ENCODE measurements at places on chromosomes 6 and 20. TPM values are rescaled to one million over a fixed set of nuclear protein-coding genes. Genes with fewer than 3 reads are reported as not detected.

GRCh38 chr6:30152016-30152673, 8.9 kb downstream of the TRIM10 start:
- peaks cover 23% of the 10 kb centered on the region for H3K4me1 ChIP-seq
- no peak for DNase-seq
- no peaks in the 10 kb centered on the region for H3K27me3 ChIP-seq
- H3K27ac ChIP-seq: no peak overlapping the region
- H3K4me3 ChIP-seq: no peak overlapping the region

DNA sequence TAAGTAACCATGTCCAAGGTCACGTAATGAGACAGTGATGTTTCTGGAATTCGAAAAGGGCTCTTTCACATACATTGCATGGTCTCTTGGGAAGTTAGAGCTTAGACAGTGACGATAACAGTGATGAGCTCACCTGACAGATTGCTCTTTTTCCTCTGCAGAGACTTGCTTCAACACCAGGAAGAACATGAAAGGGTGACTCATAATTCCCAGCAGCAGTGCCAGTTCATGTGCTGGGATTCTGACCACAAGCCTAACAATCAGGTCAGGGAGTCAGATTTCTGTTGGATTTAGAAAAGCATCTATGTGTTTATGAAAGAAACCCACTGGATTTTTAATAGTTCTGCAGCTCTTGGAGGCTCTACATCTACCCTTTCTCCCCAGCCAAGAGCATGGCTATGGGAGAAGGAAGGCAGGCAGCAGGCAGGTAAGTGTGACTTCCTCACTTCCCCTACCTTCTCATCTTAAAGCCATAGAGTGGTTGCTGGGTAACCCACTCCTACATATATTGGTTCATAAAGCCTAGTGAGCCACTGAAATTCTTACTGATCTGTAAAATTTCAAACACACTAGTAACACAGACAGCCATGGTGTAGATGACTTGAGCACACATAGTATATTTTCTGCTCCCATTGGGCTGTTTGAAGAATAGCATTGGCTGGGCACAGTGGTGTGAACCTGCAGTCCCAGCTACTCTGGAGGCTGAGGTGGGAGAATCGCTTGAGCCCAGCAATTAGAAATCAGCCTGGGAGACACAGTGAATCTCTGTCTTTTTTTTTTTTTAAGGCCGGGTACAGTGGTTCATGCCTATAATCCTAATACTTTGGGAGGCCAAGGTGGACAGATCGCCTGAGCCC, 44.4 kb upstream of the LOC128125822 start:
- H3K27me3 ChIP-seq: no peaks in the 10 kb centered on the region
- peaks cover 2% of the 10 kb centered on the region for H3K36me3 ChIP-seq
- DNase-seq: no peak

DNA sequence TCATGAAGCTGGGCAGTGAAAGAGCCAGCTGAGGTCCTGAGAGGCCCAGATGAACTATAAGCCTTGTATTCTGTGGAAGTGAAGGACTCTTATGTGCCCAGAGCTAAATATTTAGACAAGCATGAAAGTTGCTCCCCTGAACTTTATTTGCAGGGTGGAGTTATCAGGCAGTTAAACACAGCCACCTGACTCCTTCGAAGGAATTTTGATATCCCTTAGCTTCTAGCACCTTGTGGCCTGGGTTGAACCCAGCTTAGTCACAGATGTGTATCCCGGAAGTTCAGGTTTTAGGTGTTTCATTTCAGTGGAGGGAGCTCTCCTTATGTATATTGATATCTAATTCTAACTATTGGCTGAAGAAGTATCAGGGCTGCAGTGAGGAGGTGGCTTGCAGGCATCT, 20.4 kb downstream of the NR2E1 start:
- H3K4me1 ChIP-seq: no peaks in the 10 kb centered on the region
- H3K27ac ChIP-seq: no peak overlapping the region
- DNase-seq: no peak
- H3K36me3 ChIP-seq: no peaks in the 10 kb centered on the region
- H3K4me3 ChIP-seq: no peak overlapping the region

- no peak overlapping the region for H3K27ac ChIP-seq
- H3K4me3 ChIP-seq: no peak overlapping the region
- no peak for DNase-seq
These were observed 73.5 kb downstream of the FYN start for GRCh38 chr6:111799576-111800258.

DNA sequence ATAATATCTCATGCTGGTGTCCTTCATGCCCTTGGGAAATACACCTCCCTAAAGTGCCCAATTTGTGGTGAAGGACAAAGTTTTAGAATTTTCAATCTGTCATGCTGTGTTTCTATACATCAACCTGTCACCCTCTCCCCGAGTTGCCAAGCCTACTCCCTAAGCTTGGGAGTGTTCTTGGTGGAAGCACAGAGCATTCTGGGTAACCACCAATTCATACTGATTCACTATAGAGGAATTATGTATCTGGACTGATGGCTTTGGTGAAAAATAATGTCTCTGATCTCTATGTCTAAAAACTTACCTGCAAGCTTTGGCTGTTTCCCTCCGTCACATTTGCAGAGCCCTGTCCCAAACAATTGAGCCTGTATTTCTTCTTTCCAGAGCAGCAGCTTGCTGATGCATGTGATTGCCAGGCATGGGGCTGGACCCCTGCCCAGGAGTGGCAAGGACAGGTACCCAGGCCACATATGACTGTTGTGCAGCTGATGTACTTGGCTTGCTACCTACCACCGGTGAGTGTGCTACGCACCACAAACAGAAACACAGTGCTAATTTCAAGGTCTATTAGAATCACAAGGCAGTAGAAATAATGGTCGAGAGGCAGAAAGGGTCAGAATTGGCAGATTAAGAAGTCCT, 202.8 kb upstream of the CITED2 start:
- no peak overlapping the region for H3K27ac ChIP-seq
- H3K36me3 ChIP-seq: no peaks in the 10 kb centered on the region
- no peak overlapping the region for H3K4me3 ChIP-seq
- H3K27me3 ChIP-seq: no peaks in the 10 kb centered on the region
- H3K4me1 ChIP-seq: no peaks in the 10 kb centered on the region

DNA sequence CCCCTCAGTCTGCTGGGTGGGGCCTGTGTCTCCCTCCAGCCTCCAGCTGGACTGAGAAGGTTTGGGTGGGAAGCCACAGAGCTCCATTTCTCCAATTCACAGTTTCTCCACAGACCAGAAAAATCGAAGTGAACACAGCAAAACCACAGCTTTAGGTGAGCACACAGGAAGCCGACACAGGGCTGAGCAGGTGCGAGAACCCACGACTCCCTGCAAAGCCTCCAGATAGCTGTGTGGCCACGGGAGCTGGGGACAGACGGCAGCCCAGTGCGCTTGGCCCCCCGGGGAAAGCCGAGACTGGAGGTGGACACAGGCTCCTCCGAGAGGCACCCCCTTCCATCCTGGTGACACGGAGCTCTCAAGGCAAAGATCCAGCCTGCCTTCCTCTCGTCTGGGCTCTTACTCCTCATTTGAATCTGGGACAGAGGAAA, 29.0 kb upstream of the MPC1 start:
- DNase-seq: no peak
- no peaks in the 10 kb centered on the region for H3K36me3 ChIP-seq
- H3K27me3 ChIP-seq: no peaks in the 10 kb centered on the region
- no peaks in the 10 kb centered on the region for H3K4me1 ChIP-seq

DNA sequence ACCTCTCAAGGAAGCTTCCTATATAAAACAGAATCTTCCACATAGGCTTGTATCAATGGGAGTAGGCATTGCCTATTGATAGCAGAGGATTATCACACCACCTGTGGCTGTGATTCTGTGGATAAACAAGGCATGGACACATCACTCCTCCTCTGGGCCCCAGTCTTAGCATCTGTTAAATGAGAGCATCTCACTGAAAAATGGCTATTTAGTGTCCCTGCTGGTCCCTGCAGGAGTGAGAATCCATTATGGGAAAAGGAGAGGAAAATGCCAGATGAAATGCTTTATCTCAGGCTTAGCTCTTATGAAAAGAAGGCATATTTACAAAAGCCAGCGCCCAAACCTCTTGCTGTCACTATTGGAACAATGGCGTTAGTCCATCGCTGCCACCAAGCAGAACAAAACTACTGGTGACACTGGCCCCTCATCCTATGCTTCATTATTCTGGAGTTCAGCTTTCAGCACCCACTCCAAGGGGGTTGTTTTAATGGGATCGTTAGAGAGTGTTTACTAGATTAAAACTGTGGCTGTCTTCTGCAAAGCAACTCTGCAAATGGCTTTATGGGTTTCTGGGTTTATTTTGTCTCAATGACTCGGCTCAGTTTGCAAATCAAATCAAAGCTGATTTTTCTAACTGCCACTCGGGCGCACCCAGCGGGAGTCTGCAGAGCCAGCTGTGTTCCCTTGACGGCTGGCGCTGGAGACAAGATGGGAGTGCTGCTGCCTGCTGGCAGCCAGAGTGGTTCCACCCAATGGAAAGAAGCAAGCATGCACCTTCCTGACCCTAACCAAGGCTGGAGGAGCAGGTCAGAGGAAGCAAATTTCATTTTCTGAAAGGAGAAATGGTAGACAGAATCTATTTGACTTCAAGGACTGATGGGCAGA, 658.8 kb upstream of the CHD6 start:
- H3K4me3 ChIP-seq: no peak overlapping the region
- no peak overlapping the region for H3K27ac ChIP-seq
- H3K36me3 ChIP-seq: no peaks in the 10 kb centered on the region
- H3K27me3 ChIP-seq: no peaks in the 10 kb centered on the region

- peak; percentile 56 for DNase-seq
- no peaks in the 10 kb centered on the region for H3K36me3 ChIP-seq
These were observed 24.5 kb downstream of the ILRUN start for GRCh38 chr6:34671801-34672656.

DNA sequence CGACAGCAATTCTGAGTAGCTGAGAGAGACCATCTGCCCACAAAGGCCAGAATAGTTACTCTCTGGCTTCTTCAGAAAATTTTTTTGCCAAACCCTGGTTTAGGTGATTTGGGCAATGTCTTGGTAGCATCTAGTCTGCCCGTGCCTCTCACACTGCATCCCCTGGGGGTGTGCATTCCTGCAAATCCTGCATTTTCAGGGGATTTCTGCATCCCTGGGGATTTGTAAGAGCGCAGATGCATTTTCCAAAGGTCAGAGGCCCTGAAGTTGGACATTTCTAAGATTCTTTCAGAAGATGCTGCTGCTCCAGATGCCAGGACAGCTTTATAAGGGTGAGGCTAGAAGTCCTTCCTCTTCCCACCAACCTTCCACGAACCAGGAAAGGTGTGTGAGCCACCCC, 4.0 kb downstream of the CST9 start:
- H3K4me1 ChIP-seq: no peaks in the 10 kb centered on the region
- H3K36me3 ChIP-seq: no peaks in the 10 kb centered on the region
- no peak for DNase-seq
- H3K27me3 ChIP-seq: peaks cover 3% of the 10 kb centered on the region

DNA sequence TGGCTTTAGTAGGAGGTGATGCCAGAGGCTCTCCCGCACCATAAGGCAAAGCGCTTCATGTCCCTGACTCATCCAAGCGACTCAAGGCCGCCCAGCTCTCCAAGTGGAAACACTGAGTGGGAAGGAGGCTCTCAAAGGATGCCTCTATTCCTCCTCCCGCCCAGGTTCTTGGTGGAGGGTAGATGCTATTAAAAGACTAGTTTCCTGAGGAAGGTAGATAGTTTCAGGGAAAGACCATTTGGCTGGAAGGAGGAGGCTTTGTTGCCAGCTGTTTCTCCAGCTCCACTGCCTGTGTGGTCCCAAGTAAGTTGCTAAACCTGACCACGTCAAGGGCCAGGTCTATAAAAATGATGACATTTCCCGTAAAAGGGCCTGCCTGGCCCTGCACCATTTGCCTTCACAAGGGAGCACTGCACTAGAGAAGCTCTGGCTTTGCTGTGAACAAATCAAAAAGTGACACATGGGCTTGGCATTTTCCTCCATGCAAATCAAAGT, 48.2 kb downstream of the GMDS start:
- no peak for DNase-seq
- H3K27me3 ChIP-seq: no peaks in the 10 kb centered on the region
- H3K36me3 ChIP-seq: no peaks in the 10 kb centered on the region
- no peak overlapping the region for H3K27ac ChIP-seq
- H3K4me1 ChIP-seq: no peaks in the 10 kb centered on the region

DNA sequence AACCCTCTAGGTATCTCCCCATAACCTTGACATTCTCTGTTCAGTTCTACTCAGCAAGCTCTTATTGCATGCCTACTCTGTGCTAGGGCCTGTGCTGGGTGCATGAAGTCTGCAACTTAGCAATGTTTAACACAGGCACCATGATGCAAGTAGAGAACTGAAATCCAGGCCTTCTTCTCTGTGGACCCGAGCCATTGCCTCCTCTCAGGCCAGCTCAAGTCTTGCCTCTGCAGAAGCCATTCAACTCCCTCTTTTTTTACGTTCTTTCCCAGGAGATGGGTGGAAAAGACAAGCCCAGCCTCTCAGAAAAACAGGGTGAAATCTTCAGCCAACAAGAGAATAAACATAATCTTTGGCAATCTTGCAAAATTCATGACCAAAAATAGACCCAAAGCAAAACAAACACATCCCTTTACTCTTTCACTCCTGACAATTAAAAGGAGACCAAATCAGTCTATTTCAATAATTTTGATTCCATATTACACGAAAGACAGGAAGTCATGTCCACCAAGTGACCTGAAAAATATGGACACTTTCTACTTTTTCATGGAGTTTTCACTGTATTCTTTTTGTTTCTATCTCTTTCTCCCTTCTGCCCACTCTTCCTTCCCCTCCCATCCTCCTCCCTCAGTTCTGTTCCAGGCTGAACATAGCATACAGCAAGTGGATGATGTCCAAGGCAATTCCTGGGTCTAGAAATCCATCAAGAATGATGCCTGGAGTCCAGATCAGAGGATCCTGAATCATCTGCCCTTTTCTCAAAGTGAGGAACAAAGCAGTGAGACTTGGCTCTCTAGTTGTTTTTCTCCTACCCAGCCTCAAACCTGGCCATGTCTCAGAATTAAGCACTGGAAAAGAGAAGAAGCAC, 45.4 kb upstream of the MOCS1 start:
- no peaks in the 10 kb centered on the region for H3K27me3 ChIP-seq
- peaks cover 4% of the 10 kb centered on the region for H3K4me1 ChIP-seq
- no peak for DNase-seq
- no peak overlapping the region for H3K4me3 ChIP-seq
- no peak overlapping the region for H3K27ac ChIP-seq
- no peaks in the 10 kb centered on the region for H3K36me3 ChIP-seq

GRCh38 chr20:51800060-51800871, 2.1 kb downstream of the SALL4 start:
- peak overlapping the region; percentile 67 for H3K4me3 ChIP-seq
- H3K4me1 ChIP-seq: no peaks in the 10 kb centered on the region
- no peaks in the 10 kb centered on the region for H3K27me3 ChIP-seq
- no peaks in the 10 kb centered on the region for H3K36me3 ChIP-seq

The PCIF1 gene
- total RNA-seq: 11.5 TPM

The PROKR2 gene
- not detected for total RNA-seq

The SAPCD1 gene
- 2.6 TPM for total RNA-seq

The CYP39A1 gene
- 10.8 TPM for total RNA-seq

All from liver (tissue), 10 donors.